Fibroblast of skin of right quadriceps (primary cell): ENCODE measurements at places on chromosomes 13 and 19.

- DNase-seq = peak; percentile 74
These were observed 546 bp downstream of the UBXN6 start for GRCh38 chr19:4456843-4457653.

DNA sequence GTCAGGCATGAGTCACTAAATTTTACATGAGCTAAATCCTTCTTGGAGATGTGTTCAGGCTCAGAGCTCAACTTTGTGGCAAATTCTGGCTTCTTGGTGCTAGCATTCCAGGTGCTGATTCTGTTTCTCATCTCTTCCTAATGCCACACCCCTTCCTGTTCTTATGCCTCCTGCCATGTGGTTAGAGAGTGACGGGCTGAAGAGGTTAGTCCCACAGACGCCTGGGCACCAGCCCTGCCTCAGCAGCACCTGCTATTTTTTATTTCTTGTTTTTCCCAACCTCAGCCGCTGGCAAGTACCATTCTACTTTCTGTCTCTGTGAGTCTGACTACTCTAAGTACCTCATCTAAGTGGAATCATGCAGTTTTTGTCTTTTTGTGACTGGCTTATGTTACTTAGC, 329.5 kb downstream of the KCNRG start:
- DNase-seq = no peak

GRCh38 chr19:10961073-10961860, 437 bp downstream of the SMARCA4 start:
- DNase-seq = no peak

DNA sequence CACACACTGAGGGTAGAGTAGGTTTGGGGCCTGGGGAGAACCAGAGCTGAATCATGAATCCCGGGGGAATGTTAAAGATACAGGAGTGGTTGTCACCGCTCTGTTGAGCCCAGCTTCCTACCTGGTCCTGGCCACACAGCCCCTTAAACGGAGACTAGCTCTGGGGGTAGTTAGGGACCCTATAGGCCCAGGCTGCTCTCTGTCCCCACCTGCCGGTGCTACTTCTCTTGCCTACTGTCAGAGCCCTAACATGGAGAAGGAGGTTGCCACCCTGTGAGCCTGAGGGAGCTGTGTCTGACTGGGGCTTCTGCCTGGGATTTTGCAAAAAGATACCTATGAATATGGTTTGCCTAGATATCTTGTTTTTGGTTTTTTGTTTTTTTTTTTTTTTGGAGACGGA, 36.6 kb upstream of the ZNF429 start:
- DNase-seq = no peak

DNA sequence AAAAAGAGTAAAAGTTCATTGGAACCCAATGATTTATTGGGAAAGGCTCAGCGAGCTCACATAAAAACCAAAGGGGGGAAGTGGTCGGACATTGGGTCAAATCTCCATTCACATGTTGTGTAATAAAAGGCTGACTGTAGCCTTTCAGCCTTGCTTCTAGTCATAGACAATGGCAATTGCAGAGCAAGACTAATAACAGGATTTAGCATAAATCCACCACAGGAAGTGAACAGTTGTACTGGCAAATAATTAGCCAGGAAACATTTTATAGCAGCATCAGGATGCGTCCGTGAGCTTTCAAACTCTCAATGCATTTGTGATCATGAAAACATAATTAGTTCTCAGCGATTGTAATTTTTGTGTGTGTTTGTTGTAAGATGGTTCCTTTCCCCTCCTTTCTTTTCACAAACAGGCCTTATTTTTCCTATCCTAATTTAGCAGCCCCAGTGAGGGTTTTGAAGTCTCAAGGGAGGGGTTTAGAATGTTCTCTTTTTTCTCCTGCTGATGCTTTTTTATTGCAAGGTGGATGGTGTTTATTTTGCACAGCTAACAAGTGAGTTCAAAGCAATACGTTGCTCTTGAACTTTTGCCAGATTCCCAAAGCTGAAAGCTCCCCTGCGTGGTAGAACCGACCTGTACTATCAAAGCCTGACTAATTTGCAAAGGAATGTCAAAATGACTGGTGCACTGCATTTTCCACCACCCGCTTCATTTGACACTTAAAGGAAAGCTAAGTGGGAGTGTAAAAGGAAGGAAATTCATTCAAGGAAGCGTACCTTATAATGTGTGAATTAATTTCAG, 105.6 kb downstream of the SPRY2 start:
- peak; percentile 24 for DNase-seq

DNA sequence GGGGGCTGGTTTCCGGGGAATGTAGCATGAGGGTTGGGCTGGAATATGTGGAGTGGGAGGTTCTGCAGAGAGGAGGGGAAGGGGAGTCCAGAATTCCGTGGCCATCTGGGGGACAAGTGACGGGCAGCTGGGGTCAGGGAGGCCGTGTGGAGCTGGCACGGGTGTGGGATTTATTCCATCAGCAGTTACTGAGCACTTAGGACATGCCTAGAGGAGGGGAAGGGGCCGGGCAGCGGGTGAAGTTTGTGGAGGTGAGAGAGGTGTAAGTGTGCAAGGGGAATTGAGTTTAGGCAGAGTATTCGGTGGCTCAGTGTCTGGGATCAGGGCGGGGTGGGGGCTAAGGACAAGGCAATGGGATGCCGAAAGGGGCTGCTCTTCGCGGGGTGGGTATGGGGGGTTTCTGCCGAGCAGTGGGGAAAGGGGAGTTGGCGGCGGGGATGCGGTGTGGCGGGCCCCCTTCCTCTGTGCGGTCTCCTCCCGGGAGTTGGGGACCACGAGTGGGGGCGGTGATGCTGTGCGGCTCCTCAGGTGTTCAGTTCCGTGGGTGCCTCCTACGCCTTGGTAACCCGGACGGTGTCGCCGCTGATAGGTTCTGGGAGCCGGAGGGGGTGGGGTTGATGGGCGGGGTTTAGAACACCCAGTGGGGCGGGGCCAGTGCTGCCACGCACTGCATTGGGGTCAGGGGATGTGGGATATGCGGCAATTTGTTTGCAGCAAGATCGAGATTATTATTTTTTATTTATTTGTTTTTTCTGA, 5.4 kb downstream of the CCDC61 start:
- no peak for DNase-seq

GRCh38 chr13:22027566-22027965, 356.7 kb downstream of the FGF9 start:
- no peak for DNase-seq

- DNase-seq = peak; percentile 72
These were observed 207.5 kb downstream of the KCNRG start for GRCh38 chr13:50222569-50223332.

- DNase-seq = no peak
These were observed 1.3 kb upstream of the KLK8 start for GRCh38 chr19:51002542-51003311.

DNA sequence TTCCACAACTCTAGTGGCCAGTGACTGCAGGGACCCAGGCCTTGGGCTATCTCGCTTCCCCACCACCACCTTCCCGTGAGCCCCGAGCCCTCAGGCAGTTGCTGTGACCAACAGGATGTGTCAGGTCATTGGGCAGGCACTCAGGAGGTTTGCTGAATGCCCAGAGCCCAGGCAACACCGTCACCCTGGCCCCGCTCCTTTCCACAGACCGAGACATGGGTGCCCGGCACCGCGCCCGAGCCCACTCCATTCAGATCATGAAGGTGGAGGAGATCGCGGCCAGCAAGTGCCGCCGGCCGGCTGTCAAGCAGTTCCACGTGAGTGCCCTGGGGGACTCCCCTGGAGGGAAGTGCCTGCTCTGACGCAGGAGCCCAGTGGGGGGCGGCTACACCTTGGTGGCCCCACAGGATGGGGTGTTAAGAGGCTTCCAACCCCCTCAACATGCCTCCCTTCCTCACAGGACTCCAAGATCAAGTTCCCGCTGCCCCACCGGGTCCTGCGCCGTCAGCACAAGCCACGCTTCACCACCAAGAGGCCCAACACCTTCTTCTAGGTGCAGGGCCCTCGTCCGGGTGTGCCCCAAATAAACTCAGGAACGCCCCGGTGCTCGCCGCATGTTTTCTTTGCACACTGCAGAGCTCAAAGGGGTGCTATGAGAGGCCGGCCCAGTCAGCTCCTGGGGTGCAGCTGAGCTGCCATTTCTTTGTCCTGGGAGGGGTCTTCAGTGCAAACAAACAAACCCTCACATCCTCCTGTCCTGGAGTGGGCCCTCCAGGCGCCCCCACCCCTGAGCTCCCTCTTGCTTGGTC, 3.2 kb downstream of the RPL18A start:
- DNase-seq = no peak

GRCh38 chr19:1746401-1747284, 6.7 kb upstream of the ONECUT3 start:
- peak; percentile 37 for DNase-seq

DNA sequence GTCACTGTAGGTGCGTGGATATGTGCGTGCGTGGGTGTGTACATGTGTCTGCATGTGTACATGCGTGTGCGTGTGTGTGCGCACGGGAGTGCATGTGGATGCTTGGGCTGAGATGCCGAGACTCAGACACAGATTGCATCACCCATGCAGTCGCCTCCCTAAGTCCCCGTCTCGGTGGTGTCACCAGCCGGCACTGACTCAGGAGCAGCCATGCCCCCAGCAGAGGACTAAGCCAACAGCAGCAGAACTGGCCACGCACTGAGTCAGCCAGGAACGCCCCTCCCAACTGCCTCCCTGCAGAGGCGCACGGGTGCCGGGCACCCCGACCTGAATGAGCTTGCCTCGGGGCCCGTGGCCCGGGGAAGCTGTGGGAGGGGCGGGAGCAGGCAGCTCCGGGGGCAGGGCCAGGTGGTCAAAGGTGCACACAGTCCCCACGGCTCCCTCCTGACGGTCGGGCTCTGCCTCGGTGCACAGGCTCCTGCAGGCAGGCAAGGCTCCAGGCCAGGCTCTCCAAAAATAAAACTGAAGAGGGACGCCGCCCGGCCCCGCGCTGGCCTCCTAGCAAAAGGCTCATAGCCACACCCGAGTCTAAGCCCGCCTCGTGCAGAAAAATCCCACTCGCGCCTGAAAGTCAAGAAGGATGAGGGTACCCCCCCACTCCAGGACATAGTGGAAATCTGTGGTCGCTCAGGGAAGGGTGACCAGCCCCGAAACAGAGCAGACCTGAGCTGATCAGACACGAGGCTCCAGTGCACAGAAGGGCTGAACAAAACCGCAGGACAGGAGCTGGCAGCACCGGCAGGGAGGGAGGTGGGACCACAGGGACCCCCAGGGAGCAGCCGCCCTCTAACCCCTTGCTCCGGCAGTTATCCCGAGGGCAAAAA, 49.2 kb downstream of the GADD45B start:
- peak; percentile 78 for DNase-seq

DNA sequence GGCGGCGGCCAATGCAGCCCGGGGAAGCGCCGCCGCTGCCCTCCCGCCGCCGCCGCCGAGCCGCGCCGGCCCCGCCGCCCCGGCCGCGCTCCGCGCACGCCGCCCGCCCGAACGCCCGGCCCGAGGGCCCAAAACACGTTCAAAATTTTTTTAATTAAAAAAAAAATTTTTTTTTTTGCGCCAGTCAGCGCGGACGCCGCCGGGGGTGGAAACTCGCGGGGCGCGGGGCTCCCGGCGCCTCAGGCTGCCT, 468 bp downstream of the HMGB1 start:
- DNase-seq = no peak

- peak; percentile 50 for DNase-seq
These were observed 16.3 kb downstream of the LCP1 start for GRCh38 chr13:46165485-46166223.

DNA sequence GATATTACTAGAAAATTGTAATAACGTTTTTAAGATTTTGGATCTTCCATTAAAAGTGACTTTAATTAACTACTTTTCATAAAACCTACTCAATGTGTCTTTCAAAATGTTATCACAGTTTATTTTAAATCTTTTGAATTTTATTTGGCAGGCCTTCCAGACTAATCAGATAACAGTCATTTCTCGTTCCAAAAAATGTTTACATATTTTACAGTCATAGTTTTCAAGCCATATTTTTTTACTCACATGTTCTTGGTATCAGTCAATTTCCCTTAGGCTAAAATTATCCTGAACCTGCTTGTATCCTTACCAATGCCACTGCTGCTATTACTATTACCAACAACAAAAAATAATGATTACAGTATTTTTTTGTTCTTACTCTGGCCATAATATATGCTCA, 1783.5 kb downstream of the SLITRK5 start:
- DNase-seq = no peak

DNA sequence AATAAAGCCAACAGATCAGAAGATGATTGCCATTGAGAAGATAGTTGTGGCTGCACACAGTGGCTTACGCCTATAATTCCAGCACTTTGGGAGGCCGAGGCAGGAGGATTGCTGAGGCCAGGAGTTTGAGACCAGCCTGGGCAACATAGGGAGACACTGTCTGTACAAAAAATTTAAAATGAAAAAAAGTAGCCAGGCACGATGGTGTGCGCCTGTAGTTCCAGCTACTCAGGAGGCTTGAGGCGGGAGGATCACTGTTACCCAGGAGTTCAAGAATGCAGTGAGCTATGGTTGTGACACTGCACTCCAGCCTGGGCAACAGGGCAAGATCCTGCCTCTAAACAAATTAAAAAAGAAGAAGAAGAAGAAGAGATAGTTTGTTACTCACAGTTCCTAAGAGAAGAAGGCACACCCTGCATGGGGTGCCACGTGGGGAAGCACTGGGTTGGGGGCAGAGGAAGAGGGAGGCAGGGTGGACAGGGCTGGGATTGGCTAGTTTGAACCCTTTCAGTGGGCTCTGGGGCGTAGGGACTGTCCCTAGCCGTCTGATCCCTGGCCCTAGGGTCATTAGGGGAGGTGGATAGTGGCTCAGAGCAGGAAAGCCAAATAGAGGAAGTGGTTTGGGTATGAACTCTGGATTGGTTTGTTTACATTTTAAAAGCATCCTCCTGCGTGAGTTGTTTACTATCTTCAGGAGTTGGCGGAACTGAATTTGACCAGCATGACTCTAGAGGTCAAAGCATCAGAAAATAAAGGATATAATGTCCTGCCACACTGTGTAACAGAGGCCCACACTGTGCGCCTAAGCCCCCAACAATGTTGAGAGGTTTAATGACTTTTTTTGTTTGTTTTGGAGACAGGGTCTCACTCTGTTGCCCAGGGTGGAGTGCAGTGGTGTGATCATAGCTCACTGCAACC, 60.5 kb upstream of the MEDAG start:
- no peak for DNase-seq

GRCh38 chr13:38228322-38228721, 121.3 kb upstream of the UFM1 start:
- no peak for DNase-seq

GRCh38 chr13:88526186-88526852, 855.1 kb downstream of the SLITRK5 start:
- DNase-seq = no peak

- DNase-seq = no peak
These were observed 429.3 kb downstream of the DIAPH3 start for GRCh38 chr13:59734393-59734792.

GRCh38 chr19:16398530-16399249, 73.1 kb downstream of the EPS15L1 start:
- DNase-seq = no peak

DNA sequence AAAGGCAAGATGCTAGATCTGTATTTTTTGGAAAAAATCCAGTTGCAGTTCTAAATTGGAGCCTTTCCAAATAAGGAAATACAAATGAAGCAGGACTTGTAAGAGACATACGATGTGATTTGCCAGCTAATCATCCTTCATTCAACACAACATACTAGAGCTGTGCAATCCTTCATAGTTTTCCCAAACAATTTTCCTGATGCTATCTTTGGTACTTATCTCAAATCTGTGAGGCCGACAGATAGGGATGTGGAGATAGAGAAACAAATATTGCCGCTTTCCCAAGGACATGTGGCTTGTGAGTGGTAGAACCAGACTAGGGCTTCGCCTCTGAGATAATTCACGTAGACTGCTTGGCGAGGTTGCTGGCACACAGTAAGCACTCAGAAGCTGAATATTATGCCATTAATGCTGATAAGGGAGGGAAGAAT, 176.6 kb downstream of the LMO7 start:
- peak; percentile 43 for DNase-seq
